Stimulated activated CD8-positive, alpha-beta memory T cell treated with anti-CD3 and anti-CD28 coated beads, Interleukin-15, amount 100 ng/mL, for 24 hours (primary cell): ENCODE measurements at places on chromosomes 4 and X.

DNA sequence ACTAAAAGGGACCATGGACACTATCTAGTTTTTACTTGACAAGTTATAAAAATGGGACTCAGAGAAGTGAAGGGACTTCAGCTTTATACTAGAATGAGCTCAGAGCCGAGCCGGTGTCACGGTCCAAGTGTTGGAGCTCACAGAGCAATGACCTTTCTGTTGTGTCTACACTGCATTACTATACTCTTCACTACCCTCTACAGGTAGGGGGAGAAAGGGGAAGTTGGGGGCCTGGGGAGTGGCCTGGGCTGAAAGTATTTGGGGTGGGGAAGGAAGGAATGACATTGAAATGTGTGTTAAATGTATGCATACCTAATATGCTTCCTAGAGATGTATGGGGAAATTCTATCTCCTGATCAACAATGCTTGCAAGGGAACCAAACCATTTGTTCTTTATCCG, 48.8 kb upstream of the HHIP start:
- no peak for DNase-seq

GRCh38 chrX:138718941-138719340, 7.4 kb upstream of the FGF13 start:
- DNase-seq: no peak

GRCh38 chr4:183201331-183201730, 102.3 kb downstream of the WWC2 start:
- DNase-seq: no peak

- no peak for DNase-seq
Observed at GRCh38 chr4:138439143-138439581, 197.0 kb upstream of the SLC7A11 start.

- DNase-seq: no peak
Observed at GRCh38 chr4:132101526-132101925, 1047.6 kb upstream of the PCDH10 start.

DNA sequence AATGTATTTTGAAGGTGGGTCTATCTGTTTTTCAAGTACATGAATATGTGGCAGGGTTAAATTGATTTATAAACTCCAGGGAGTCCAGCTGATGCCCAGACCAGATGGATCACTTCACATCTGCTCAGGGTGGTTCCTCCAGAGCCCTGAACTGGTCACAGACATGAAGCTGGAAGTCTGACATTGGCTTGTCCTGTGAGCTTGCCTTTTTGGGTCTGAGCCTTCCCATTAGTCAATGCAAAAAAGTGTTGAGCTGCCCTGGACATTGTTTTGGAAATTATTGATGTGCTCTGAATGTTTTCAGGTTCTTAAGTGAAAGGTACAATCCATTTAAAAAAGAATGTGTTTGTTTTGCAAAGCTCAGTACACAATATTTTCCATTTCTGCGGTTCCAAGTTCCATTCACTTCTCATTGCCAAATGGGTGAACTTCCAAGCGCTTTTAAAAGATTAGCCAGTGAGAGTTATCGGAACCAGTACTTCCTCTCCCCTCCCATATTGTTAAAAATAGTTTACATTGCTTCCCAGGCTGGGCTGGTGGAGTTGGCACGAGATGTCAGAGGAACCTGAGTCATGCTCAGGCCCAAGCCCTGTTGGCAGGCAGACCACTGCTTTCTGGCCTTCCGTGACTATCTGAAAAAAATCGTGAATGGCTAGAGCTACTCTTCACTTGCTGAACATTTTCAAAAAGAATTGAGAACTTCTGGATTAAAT, 52.1 kb downstream of the PDGFRA start:
- DNase-seq: no peak

DNA sequence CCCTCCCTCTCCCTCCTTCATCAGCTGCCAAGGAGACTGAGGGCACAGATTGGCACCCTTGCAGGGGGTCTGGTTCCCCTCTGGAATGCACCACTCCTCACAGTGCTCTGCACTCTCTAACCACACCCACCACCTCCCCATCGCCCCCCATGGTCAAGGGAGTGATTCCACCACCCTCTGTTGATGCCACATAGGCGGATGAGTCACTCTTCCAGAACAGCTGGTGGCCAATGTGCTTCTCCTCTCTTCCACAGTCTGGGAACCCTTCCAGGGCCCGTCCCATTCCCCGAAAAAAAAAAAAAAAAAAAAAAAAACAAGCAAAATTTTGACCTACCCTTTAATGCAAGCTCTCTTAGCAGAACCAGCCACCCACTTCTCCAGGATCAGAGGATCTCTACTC, 341.3 kb upstream of the KLF3 start:
- DNase-seq: no peak

GRCh38 chrX:125203737-125204578, 115.7 kb upstream of the TEX13C start:
- DNase-seq: no peak
